Kasumi-1 (cell line): ENCODE measurements at places on chromosomes 7 and 10.

- no peak for DNase-seq
These were observed 16.8 kb upstream of the DPYSL4 start for GRCh38 chr10:132169766-132170560.

GRCh38 chr7:138449580-138449979, 10.5 kb upstream of the TRIM24 start:
- no peak for DNase-seq

DNA sequence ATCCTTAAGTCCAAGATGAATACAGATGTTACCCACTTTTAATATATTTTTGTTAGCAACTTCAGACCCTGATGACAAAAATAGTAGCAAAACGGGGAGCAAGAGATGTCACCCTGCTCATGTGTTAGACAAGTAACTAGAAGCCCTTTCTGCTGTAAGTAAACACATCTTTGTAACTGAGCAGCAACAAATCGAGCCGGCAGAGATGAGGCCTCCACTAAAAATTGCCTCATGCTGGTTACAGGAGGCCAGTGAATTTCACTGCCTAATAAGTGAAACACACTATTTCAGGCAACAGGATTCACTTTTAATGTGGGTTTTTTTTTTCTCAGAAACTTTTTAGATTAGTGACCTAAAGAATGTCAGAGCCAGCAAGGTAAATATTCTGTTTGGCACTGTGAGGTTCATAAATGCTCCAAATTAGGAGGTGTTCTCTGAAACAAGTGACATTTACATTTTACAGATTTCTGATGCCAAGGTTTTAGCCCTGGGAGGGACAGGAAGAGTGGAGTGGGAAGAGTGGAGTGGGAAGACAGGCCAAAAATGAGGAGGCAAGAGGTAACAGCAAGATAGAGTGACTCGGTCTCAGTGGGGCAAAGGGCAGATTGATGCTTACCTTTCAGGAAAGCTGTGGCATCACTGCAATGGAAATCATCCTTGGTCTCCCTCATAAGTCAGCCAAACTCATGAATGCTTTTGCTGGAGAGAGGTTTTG, 53.6 kb upstream of the LRRC17 start:
- no peak for DNase-seq

DNA sequence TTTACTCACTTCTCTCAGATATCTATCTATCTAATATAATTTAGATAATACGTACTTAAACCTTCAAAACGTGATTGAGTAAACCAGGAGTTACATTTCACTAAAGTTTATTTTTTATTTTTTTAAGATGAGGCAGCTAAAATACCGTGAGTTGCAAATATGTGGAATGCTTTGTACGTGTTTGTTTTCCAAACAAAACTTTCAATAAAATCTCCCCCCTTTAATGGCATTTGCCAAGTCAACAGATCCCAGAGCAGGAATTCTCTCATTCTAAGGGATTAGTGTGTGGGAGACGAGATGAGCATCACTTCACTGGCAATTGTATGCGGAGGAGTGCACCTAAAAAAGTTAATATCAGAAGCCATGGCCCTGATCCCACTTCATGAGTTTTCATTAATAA, 53.7 kb upstream of the MAGI2 start:
- no peak for DNase-seq

- no peak for DNase-seq
These were observed 77.4 kb downstream of the CUL2 start for GRCh38 chr10:35012781-35013180.

- DNase-seq: no peak
These were observed 13.9 kb downstream of the TRIM8 start for GRCh38 chr10:102657984-102658724.

DNA sequence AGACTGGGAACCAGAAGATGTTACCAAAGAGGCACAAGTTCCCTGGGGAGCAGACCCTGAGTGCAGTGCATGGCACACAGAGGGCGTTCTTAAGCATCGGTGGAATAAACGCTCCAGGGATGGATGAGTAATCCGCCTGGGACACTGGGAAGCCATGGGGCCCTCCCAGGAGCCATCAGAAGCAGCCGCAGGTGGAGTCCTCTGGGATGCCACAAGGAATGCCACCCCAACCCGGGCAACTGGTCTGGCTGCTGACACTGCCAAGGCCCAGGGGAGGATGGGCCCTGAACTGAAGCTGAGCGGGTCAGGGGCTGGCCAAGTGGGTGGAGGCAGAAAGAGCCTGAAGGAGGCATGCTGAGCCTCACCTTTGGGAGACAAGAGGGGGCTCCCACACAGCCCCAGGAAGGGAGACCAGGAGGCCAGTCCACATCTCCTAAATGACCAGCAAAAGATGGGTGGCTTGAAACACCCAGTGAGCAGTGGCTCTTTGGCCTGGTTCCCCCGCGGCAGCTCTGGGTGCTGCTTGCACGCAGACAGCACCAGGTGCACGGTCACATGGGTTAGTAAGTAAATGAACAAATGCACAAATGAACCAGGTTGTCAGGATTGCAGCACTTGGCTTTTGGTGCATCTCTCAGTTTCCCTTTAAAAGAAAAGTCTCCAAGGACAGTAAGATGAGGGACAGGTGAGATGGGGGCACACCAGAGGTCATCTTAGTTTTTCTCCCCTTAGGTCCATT, 141.3 kb upstream of the ZMIZ1 start:
- no peak for DNase-seq

GRCh38 chr7:25503306-25503705, 275.0 kb upstream of the NPVF start:
- DNase-seq: no peak

GRCh38 chr10:35437829-35438228, 101.5 kb downstream of the CCNY start:
- DNase-seq: no peak

GRCh38 chr10:103638948-103639347, 145.4 kb downstream of the NEURL1 start:
- no peak for DNase-seq

DNA sequence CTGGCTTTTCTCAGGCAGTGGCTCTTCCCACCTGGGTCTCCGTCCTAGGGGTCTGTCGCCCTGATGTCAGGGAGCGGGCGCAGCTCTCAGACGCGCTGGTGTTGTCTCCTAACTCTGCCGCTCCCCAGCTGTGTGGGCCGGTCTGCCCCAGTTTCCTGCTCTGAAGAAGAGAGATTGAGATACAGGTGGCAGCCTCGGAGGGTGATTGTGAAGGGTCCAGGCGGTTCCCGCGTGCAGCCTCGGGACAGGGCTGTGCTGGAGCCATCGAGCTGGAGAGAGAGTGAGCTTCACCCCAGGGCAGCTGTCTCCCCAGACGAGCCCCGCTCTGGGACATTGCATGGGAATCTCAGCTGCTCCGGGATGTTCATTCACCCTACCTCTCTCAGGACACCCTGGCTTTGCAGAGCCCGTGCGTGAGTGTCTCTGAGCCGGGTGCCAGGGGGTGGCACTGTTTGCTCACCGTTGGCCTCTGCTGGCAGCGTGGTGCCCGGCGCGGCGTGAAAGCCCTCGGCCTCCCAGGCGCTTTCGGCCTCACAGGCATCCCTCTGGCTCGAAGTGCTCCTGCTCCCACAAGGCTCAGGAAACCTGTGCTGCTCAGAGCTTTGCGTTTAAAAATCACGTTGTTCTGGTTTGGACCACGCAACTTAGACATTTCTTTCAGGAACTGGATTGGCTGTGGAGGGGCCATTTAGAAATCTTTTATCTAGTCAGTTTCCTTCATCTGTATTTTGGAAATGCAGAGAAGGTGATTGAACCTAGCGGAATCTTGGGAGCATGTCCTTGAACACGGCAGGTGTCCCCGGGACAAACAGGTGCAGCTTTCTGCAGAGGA, 33.8 kb upstream of the ZFAND2A start:
- no peak for DNase-seq

DNA sequence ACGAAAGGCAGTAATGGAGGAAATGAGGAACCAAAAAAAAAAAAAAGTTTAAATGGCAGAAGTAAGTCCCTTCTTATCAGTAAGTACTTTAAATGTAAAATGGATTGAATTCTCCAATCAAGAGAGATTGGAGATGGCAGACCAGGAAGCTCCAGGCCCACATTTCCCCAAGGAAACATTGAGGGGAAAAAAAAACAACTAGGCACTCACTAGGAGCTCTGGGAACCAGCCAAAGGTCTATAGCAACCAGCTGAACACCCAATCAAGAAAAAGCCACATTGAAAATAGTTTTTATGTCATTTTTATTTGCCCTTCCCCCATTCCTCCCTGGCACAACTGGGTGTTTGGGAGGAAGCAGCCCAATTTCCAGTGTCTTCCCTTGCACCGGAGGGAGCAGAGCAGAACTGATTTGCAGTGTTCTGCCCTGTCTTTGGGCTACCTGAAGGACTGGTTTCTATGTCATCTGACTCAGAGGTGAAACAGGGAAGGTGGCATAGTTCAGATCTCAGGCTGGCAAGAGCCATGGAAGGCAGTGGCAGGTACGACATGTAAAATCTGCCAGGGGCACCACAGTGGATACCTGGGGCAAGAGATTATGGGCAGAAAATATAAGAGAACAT, 121.9 kb downstream of the SMURF1 start:
- DNase-seq: no peak

DNA sequence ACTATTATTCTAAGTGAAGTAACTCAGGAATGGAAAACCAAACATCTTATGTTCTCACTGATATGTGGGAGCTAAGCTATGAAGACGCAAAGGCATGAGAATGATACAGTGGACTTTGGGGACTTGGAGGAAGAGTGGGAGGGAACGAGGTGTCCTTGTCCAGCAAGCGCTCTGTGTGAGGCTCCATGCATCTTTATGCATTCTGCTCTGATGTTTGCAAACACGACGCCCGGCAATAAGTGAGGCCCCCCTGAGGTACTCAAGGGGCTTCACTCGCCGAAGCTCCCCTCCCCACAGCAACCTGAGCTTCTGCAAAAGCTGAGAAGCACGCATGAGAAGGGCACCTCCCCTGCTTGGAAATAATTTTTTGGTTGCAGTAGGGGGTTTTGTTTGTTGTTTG, 103.3 kb downstream of the LHPP start:
- DNase-seq: no peak

GRCh38 chr10:34756584-34756983, 58.5 kb downstream of the PARD3 start:
- DNase-seq: no peak

- no peak for DNase-seq
These were observed 22.3 kb upstream of the TSPAN33 start for GRCh38 chr7:129122078-129122750.

GRCh38 chr10:3754727-3755439, 30.1 kb downstream of the KLF6 start:
- no peak for DNase-seq

GRCh38 chr10:51000164-51000563, 74.1 kb upstream of the PRKG1 start:
- no peak for DNase-seq

- DNase-seq: no peak
These were observed 56.1 kb downstream of the AUTS2 start for GRCh38 chr7:69654381-69654780.

DNA sequence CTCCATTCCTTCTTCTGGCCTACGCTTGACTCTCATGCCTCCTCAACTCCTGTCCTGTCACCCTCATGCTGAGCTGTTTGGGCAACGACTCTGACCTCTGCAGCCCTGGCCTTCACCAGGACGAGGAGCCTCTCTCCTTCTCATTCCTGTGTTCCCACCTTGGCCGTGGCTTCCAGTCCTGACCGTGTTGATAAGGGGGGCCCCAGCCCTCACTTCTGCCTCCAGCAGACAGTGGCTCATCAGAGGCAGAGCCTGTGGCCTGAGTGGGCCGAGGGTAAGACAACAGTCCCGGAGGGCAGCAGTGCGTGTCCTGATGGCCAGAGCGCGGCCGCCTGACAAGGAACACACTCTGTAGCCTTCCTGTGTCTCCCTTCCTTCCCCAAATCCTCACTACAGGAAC, 61.7 kb upstream of the UBE3C start:
- no peak for DNase-seq

DNA sequence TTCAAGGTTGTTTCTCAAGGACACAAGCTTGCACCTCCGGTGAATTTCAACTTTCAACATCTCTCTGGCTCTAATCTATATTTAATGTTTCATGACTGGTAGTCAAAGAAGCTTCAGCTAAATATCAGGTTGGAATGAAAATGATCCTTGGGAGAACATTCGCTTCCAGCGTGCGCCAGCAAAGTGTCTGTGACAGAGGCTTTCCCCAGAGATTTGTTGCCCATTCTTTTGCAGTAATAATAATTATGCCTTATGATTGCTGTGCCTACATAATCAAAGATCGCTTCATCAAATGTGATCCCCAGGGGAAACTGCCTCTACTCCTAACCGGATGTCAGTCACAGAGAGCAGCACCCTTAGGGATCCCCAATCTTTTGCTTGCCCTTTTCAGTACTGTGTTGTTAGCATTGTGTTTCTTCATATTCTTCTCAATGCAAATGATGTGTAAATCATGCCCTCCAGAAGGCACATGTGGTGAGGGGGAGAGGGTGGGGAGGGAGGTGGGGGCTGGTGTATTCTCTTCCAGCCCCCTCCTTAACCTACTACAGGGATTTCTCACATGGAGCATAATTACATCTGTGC, 30.5 kb downstream of the FZD1 start:
- no peak for DNase-seq

- DNase-seq: no peak
These were observed 424.3 kb downstream of the RPS24 start for GRCh38 chr10:78457804-78458482.

DNA sequence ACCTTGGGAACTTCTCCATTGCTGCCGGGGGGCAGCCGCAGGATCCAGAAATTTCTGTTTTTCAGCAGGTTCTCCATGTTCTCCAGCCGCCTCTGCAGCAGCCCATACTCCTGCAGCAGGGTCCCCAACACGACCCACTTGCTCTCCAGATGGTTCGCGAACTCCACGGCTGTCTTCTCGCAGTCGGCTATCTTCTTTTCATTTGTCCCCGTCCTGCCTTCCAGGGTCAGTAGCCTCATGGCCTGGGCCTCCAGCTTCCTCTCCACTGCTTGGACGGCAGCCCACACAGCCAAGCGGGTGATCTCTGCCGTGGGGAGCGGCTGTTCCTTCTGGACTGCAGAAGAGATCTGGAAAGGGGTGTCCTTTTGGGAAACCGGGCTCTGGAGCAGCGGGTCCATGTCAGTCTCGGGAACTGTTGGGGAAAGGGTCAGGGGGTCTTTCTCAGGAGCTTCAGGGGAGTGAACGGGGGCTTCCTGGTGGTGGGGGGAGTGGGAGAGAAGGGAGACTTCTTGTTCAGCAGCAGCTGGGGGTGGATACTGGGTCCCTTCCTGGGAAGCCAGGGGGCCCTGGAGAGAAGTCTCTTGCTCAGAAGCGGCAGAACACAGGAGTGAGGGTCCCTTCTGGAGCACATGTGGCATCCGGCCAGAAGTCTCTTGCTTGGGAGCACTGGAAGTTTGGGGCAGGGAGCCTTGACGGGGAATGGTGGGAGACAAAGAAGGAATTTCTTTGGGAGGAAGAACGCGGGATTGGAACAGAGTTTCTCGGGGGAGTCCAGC, 5.5 kb downstream of the ZNF777 start:
- DNase-seq: no peak

DNA sequence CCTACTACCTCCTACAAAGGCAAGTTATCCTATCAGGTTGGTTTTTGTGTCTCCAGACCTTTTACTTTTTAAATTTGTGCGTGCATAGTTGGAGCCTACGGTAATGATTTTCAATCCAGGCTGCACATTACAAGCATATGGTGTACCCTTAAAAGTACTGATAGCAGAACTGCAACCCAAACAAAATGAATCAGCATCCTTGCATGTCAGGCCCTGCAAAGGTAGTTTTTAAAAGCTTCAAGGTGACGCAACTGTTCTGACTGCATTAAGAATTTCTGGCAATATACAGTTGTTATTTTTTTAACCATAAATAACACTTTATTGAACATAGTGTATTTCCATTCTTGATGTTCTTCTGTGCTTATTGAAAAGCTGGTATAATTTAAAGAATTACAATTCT, 28.9 kb downstream of the GNAT3 start:
- DNase-seq: no peak
